A549 treated with dexamethasone at 1 μM for 4 hours (cell line): ENCODE measurements at places on chromosomes 16 and 17. TPM values are rescaled to one million over a fixed set of nuclear protein-coding genes. Genes with fewer than 3 reads are reported as not detected.

The CBX8 gene
- total RNA-seq, result 10.2 to 14.9 TPM (median 13.2 TPM) in 5 replicates

The HOXB4 gene
- 0.06 to 0.13 TPM (median 0.09 TPM) in 5 replicates for total RNA-seq

The RCVRN gene
- total RNA-seq, result not detected in 5 replicates

The SCGB1C2 gene
- total RNA-seq, result not detected in 5 replicates

The CFAP97D1 gene
- 0.06 to 0.10 TPM (median 0.07 TPM) in 5 replicates for total RNA-seq

The OTOP2 gene
- 0.04 to 0.09 TPM (median 0.06 TPM) in 4 of 5 replicates, not detected in the other for total RNA-seq

The ZG16 gene
- not detected in 5 replicates for total RNA-seq

The TMEM98 gene
- 40.6 to 46.5 TPM (median 42.9 TPM) in 5 replicates for total RNA-seq

The CHP2 gene
- total RNA-seq, result 0.05 TPM in 1 of 5 replicates, not detected in the others

The IRX6 gene
- total RNA-seq, result not detected in 5 replicates

The CD300C gene
- total RNA-seq, result 0.47 to 0.72 TPM (median 0.56 TPM) in 5 replicates

The CARD14 gene
- total RNA-seq, result 0.22 to 0.42 TPM (median 0.38 TPM) in 5 replicates

The PIPOX gene
- 0.07 to 0.29 TPM (median 0.10 TPM) in 5 replicates for total RNA-seq

The CMTM3 gene
- 92.9 to 113 TPM (median 102 TPM) in 5 replicates for total RNA-seq

The EME1 gene
- total RNA-seq, result 13.3 to 14.6 TPM (median 14.3 TPM) in 5 replicates

The OR1A1 gene
- not detected in 5 replicates for total RNA-seq

The TMEM220 gene
- 1.4 to 3.4 TPM (median 2.3 TPM) in 5 replicates for total RNA-seq

The CSH2 gene
- not detected in 5 replicates for total RNA-seq

The GUCY2D gene
- 0.18 to 0.78 TPM (median 0.33 TPM) in 5 replicates for total RNA-seq

The SHISA6 gene
- total RNA-seq, result not detected in 5 replicates

The YPEL2 gene
- total RNA-seq, result 1.7 to 3.1 TPM (median 2.7 TPM) in 5 replicates

The ABCC3 gene
- total RNA-seq, result 91.0 to 164 TPM (median 132 TPM) in 5 replicates

The METRN gene
- total RNA-seq, result 88.0 to 175 TPM (median 171 TPM) in 5 replicates

The STARD3 gene
- 34.5 to 66.2 TPM (median 64.6 TPM) in 5 replicates for total RNA-seq

The CES3 gene
- 2.0 to 3.0 TPM (median 2.6 TPM) in 5 replicates for total RNA-seq

The KRTAP2-2 gene
- not detected in 5 replicates for total RNA-seq

The SLFN12L gene
- not detected in 5 replicates for total RNA-seq

The SSTR5 gene
- total RNA-seq, result 0.30 to 0.64 TPM (median 0.54 TPM) in 5 replicates

The BICDL2 gene
- total RNA-seq, result 0.02 TPM in 1 of 5 replicates, not detected in the others

The LGALS9B gene
- not detected in 5 replicates for total RNA-seq
